ENCODE measurements at places on chromosomes 12 and 14.

GRCh38 chr14:68622856-68623255 lies 170.0 kb downstream of the ZFP36L1 start:
- no peak for DNase-seq

GRCh38 chr14:52013984-52014600 lies 24.7 kb downstream of the RTRAF start:
- no peak for DNase-seq

DNA sequence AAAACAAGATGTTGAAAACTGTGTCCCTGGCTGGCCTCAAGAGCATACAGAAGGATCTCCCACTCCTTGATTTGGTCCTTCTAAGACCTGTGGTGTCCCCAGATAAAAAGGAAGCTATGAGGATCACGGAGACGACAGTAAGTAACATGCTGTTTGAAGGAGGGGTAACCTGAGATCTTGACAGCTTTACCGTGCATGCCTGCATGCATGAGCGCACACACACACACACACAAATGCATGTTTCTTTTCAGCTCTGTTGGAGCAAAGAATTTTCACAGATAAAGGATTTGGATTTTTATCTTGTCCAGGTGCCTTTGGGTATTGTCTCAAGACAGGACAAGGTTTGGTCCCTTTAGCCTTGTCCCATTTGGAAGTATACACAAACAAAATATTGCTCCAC lies 411.6 kb upstream of the CCDC196 start:
- DNase-seq, result no peak

GRCh38 chr12:49092086-49092815 lies 2.4 kb downstream of the DHH start:
- DNase-seq, result peak; percentile 41

GRCh38 chr12:129063600-129063999 lies 210.3 kb downstream of the GLT1D1 start:
- no peak for DNase-seq

GRCh38 chr12:28209782-28210181 lies 19.5 kb downstream of the CCDC91 start:
- peak; percentile 48 for DNase-seq

- DNase-seq, result no peak
These were observed 57.7 kb downstream of the MAX start for GRCh38 chr14:65044596-65044959.

DNA sequence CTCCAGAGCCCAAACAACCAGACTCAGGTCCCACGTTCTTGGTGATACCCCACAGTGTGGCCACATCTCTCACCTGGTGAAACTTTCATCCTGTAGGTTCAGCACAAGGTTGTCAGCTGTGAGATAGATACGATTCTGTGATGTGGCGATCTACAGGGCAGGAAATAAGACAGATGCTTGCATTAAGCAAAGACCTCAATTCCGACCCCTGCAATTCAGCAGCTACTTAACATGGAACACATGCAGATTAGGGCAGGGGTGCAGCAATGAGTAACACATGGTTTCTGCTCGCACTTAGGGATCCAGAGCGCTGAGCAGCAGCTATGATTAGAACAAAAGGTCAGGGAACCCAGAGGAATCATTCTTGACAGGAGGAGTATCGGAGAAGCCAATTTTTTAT lies 4.1 kb downstream of the PHB2 start:
- no peak for DNase-seq

DNA sequence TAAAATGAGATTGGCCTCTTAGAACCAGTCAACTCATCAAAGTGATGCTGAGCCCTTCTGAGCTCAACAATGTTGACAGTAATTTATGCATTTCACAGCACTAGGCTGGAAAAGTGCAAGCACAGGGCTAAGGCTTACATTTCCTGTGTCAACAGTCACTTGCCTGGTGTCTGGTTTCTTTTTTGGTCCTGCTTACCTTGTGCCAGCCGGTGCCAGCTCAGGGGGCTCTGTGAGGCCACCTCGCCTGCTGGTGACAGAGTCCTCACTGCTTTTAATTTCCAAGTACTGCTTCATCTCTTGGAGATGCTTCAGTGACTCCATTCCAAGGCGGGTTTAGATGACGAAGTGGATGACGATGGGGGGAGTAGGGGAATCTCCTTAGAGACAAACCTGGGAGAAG lies 53.1 kb upstream of the KCNA1 start:
- no peak for DNase-seq

- DNase-seq, result peak; percentile 63
These were observed 30.0 kb downstream of the GALNT4 start for GRCh38 chr12:89494411-89495231.

DNA sequence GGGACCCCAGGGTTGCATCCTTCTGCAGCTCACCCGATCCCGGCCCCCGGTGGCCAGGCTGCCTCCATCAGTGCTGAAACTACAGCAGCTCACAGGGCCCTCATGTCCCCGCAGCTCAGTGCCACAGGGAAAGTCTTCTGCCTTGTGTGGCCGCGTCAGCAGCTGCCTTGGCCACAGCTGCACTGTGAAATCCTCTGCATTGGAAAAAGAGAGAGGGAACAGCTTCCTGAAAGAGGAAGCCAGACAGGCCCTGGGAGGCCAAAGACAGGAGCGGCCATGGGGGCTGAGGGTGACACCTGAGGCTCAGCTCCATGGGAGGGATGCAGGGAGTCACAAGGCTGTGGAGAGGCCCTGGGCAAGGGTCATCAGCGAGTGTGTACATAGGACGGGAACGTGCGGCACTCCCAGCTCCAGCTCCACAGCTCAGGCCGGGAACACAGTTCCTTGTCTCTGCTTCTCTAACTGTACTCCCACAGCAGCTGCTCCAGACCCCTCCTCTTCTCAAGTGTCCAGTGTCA lies 32.7 kb downstream of the PARP2 start:
- no peak for DNase-seq

DNA sequence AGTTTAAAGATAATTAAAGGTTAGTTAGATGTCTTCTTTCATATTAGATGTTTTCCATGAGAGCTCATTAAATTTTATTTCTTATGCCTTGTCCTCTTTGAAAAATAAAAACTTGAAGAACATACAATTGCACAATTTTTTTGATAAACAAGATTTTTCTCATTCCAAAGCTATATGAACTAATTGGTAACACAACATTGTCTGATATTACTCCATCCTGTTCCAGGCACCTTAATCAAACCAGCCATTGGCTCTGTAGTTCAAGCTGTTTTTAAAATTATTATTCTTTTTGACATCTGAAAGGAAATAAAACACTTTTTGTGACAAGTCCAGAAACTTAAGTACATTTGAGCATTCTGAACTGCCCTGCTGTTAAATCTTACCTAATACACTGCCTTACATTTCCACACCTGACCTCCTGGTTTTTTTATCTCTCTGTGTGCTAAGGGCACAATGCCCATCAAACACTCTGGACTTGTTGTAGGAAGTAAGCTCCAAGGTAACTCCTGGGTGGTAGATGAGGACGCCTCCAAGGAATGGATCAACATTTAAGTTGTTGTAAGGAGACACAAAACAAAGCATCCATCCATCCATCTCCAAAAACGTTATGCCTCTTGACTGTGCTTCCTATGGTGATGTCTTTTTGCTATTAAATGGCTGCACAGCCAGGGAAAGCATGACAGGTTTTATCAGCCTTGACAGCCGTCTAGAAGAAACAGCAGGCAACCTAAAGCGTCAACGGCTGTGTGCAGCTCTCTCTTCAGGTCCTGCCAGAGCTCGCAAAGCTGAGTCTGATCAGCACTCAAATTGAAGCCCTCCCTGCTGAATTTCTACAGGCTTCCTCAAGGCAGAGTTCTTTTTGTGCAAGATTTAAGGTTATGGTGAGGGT lies 449.9 kb upstream of the FLRT2 start:
- DNase-seq, result no peak

- DNase-seq, result no peak
These were observed 11.2 kb downstream of the HECTD4 start for GRCh38 chr12:112370868-112371510.

DNA sequence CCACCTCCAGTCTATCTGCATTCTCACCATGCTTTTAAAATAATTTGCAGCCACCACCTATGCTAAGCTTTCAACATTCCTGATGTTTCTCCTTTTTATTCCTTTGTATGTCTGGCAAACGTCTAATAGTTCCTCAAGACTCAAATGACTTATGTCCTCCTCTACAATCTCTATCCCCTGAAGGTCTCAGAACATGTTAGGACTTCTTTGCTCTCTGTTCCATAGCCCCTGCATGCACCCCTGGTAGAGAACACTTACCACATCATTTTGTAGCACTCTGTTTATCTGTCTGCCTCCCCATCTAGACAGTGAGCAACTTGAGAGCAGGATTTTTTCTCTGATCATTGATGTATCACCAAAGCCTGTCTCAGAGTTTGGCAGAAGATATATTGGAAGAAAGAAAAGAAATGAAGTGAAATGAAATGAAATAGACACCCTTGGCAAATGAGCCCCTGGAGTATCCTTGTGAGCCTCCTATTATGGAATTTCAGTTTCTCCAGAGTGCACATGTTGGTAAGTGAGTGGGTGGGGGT lies 1231.2 kb upstream of the FLRT2 start:
- no peak for DNase-seq

GRCh38 chr12:104488374-104488773 lies 31.6 kb downstream of the CHST11 start:
- no peak for DNase-seq

- peak; percentile 77 for DNase-seq
These were observed 75.9 kb downstream of the CCDC92 start for GRCh38 chr12:123896767-123897166.

- DNase-seq, result peak; percentile 20
These were observed 374.7 kb downstream of the KCNH5 start for GRCh38 chr14:62670526-62670925.

- peak; percentile 2 for DNase-seq
These were observed 213.7 kb downstream of the GXYLT1 start for GRCh38 chr12:41930866-41931437.

DNA sequence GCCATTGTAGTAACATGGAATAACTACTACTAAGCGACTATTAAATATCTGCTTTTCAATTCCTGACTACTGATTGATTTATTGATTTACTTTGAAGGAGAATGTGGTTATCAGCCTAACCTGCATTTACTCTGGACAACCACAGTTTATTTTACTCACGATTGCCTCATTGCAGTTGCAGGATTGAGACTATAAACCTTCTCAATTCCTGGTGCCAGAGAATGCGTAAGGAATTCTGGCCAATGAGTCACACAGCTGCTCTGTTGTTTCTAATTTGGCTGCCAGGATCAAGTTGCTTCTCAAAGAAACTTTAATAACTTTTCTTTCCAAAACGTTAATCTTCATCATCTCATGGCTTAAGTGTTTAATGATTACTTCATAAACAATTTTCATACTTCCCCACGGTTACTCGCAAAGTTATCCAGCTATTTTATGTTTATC lies 13.1 kb upstream of the TMTC1 start:
- DNase-seq, result peak; percentile 94

GRCh38 chr14:105885561-105886320 lies 359.4 kb downstream of the TMEM121 start:
- no peak for DNase-seq

DNA sequence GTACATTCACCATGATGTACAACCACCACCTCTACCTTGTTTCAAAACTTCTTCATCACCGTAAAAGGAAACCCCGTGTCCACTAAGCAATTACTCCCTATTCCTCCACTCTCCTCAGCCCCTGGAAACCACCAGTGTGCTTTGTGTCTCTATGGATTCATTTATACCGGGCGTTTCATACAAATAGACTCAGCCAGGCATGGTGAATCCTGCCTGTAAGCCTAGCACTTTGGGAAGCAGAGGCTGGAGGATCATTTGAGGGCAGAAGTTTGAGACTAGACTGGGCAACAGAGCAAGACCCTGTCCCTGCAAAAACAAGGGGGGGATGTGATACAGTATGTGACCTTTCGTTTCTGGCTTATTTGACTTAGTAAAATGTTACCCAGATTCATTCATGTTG lies 21.2 kb upstream of the RNF34 start:
- no peak for DNase-seq

GRCh38 chr12:52670506-52670905 lies 9.7 kb downstream of the KRT1 start:
- DNase-seq, result no peak

GRCh38 chr12:88955531-88955930 lies 375.3 kb upstream of the KITLG start:
- DNase-seq, result no peak

DNA sequence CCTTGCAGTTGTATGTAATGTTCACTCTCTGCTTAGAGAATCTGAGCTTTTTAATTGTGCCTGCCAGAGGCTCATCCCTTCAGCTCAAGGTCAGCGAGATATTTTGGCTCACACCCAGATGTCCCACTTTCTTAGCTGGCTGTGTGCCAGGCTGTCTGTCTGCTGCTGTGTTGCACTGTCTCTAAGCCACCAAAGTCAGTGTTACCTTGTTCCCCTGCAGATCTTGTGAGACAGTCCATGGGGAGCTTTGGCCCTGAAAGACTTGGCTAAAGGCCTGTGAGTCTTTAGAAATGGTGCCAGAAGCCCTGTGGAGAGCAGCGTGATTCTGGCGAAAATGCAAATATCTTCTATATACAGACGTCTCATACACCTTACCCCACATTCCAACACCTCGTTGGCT lies 293.7 kb downstream of the TTC6 start:
- DNase-seq, result no peak

DNA sequence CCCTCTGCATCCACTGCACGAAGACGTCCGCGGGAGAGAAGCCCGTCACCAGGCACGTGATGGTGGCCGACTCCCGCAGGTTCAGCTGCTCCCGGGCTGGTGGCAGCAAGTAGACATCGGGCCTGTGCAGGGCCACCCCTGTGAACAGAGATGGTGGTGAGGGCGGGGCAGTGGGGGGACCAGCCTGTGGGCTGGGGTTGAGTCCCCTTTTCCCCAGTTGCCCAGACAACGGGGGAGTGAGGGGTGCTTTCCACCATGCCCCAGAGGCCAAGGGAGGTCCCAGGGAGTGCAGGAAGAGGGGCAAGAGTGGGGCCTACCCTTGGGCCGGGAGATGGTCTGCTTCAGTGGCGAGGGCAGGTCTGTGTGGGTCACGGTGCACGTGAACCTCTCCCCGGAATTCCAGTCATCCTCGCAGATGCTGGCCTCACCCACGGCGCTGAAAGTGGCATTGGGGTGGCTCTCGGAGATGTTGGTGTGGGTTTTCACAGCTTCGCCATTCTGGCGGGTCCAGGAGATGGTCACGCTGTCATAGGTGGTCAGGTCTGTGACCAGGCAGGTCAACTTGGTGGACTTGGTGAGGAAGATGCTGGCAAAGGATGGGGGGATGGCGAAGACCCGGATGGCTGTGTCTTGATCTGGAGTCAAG lies 328.3 kb downstream of the TMEM121 start:
- no peak for DNase-seq

GRCh38 chr12:25788707-25789442 lies 169.6 kb upstream of the RASSF8 start:
- no peak for DNase-seq

DNA sequence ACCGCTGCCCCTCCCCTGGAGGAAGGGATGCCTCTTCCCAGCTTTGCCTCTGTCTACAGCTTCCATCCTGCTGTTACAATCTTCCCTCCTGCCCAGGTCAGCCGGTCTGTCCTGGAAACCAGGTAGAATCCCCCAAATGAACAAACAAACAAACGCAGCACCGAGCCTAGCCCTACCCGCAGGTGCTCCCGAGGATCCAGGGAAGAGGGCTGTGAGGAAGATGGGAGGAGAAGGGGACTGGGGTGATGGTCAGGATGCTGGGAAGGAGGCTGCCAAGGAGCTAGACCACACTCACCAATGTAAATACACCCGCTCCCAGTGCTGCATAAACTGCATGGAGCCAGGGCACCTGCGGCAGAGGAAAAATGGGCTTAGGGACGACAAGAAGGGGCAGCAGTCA lies 16.6 kb downstream of the FAIM2 start:
- DNase-seq, result no peak
